Activated T-cell treated with anti-CD3 and anti-CD28 coated beads, Interleukin-2, amount 50 U/mL, for 1 hour (primary cell): ENCODE measurements at places on chromosomes 5 and 9.

DNA sequence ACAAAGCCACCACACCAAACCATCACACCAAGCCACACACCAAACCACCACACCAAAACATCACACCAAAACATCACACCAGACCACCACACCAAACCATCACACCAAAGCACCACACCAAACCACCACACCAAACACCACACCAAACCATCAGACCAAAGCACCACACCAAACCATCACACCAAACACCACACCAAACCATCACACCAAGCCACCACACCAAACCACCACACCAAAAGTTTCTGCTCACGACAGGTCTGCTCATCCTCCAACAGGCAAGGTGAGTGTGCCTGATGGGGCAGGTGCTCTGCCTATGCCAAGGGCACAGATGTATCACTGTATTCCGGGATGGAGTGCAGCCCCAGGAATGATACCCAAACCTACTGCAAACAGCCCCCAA is 87.9 kb upstream of the FSTL4 start:
- no peak for DNase-seq

DNA sequence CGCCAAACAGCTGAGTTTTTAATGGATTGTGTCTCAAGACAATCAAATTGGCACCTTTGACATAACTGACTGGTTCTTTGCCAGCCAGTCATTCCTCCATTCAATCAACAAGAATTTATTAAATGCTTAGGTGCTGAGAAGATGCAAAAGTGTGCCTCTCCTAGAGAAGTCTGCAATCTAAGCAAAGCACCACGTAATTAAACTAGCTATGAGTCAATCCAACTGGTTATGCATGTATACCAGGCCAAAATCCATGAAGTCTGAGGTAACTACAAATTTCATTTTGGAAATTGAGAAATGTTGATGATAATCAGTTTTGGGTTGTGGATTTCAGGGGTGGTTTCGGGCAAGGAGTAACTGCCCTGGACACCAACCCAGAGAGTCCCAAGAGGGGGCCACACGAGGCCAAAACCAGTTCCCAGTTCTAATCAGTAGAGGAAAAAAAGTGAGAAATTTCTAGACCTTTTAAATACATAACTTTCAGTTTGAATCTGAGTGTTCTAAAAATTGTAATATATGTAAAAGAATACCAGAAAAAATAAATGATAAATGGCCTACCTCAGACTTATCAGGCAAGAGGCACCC is 92.6 kb downstream of the EFNA5 start:
- DNase-seq, result no peak

- no peak for DNase-seq
Measured at GRCh38 chr5:131260895-131261294, 3.0 kb upstream of the CDC42SE2 start.

- no peak for DNase-seq
Measured at GRCh38 chr9:128882677-128883603, 1.0 kb downstream of the LRRC8A start.

- DNase-seq, result no peak
Measured at GRCh38 chr5:156479849-156480248, 152.9 kb downstream of the SGCD start.

GRCh38 chr5:15564523-15564922 is 64.5 kb downstream of the FBXL7 start:
- no peak for DNase-seq

- DNase-seq, result no peak
Measured at GRCh38 chr5:29662876-29663275, 1530.6 kb upstream of the CDH6 start.

GRCh38 chr9:90064971-90065370 is 460.2 kb downstream of the GADD45G start:
- DNase-seq, result no peak

DNA sequence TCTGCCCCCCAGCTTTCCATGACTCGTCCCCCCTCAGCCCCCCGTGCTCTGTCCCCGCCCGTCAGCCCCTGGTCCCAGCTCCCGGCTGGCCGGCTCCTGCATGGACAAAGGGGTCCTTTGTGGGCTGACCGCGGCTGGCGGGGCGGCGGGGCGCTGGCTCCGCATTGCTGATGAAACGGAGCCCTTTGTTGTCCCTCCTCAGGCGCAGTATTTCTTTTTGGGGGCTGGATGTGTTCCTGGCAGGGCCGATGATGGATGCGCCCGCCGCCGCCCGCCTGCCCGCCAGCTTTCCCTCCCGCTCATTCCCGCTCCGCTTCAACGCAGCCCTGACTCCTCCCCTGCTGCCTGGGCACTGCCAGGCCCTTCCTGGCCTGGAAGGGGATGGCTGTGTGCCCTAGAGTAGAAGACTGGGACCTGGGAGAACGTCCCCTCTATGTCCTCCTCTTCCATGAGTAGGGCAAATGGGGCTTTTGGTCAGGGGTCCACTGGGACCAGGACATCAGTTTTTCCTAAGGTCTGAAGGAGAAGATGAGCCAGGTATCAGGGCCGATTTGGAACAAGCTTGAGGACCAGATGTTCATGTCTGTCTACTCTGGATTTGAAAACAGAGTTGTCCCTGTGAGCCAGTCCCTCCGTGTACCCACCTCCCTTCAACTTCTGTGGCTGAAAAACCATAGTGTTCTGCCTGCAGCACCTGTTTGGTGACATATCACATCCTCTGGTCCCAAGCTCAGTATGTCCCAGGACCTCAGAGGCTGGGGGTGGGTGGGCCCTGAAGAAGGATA is 29.0 kb downstream of the CXXC5 start:
- DNase-seq, result no peak

- DNase-seq, result no peak
Measured at GRCh38 chr5:169826618-169827017, 153.7 kb downstream of the INSYN2B start.
